Stimulated activated CD8-positive, alpha-beta memory T cell treated with anti-CD3 and anti-CD28 coated beads, Interleukin-7, amount 100 ng/mL, for 4 hours (primary cell): ENCODE measurements at places on chromosomes 5 and 9.

DNA sequence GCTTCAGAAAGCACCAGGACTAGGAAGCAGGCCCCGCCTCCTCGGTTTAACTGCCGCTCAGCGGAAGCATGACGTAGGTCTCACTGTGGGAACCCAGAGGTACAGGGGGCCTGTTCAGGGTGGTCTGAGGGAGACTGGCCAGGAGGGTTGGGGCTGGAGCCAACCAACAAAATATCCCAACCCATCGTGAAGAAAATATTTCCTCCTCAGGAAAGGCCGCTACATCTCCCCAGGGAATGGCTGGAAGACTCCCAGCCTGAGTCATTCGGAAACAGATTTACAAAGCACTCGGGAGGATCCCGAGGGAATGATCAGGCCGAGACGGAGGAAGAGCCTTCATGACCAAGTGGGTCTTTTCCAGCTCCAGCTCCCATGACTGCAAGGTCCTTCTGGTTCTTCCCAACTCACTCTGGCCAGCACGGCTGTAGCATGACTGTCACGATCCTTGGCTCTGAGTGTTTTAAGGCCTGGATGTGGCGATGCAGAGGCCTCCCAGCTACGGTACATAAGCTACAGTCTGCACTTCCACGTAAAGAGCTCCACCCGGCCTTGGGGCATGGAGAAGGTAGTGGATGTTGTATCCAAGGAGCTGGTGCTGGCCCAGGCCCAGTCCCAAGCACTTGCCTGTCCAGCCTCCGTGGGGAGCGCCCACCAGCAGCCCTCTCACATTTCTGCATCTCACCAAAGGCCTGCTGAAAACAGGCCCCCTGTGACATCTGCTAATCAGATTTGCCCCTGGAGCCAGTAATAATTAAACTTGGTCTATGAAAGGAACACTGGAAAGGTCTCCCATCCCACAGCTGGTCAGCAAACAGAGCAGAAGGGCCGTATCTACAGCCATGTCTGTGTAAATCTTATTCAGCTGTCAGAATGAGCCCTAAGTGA is 100.6 kb downstream of the LHFPL2 start:
- DNase-seq: no peak

DNA sequence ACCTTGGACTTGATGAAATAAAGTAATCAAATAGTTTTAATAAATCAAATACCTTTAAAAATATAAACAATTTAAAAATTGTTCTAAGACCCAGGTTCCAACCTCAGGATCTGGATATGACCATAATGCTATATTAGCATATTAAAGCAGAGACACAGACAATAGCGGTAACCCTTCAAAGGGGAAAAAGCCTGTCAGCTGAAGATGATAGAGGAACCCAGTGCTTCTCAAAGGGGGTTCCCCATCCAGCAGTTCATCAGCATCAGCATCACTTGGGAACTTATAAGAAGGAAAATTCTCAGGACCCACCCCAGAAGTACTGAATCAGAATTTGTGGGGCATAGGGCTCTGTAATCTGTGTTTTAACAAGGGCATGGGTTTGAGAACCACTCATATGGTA is 519.6 kb downstream of the RAB3C start:
- no peak for DNase-seq

DNA sequence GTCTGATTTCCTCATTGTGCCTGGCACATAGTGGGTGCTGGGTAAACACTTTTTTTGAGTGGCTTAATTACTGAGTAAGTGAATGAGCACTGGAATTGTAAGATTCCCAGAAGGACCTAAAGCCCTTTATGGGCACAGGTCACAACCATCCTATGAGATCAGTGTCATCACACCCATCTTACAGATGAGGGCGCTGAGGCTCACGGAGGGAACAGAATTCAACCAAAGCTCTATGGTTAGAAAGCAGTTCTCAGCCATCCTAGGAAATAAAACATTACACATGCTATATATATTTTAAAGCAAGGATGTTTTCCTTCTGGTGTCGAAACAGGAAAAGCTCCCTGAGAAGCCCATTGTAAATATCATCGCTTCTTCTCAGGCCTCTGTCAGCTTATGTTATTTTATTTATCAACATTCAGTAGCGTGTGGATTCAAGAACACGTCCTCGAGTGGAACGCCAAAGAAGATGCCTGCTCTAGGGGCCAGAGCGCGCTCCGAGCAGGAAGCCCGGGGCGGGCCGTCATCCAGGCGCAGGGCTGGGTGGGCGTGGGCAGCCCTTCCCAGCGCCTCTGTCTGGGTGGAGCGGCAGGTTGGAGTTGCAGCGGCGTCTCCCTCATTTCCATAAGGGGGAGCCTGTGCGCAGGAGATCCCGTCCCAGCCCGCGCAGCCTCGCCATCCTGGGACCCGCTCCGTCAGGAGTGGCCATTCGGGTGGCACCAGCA is 155.8 kb upstream of the SMIM23 start:
- DNase-seq: no peak

DNA sequence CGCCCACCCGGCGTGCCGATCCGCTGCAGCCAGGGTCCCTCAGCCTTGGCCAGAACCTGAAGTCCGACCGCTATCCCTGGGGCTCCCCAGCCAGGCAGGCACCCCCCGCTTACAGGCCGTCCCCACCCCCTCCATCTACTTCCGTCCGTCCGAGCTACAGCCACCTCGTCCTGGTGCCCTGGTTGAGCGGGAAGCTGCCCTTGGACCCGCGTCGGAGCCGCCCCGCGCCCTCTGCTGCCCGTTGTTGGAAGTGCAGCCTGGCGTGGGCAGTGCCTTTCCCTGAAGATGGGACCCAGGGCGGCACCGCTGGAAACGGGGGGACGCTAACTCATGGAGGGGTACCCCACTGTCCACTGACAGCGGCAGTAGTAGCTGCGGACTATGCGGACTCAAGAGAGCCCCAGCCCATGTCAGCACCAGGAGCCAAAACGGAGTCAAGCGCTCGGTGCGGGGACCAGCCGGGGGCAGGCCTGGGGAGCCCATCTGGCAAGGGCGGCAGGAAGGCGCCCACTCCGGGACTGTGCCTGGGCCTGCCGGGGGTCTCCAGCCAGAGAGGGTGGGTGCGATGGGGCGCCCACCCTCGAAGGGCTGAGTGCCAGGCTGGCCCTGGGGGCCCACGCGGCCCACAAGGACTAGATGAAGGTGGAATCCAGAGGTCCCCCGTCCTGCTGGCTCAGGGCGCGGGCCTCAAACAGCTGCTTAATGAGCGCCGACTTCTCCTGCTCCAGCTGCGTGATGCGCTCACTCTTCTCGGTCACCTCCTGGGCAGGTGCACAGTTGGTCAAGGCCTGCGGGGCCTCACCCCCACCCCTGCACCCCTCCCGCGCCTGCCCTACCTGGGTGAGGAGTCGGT is 6.1 kb downstream of the SAPCD2 start:
- no peak for DNase-seq

DNA sequence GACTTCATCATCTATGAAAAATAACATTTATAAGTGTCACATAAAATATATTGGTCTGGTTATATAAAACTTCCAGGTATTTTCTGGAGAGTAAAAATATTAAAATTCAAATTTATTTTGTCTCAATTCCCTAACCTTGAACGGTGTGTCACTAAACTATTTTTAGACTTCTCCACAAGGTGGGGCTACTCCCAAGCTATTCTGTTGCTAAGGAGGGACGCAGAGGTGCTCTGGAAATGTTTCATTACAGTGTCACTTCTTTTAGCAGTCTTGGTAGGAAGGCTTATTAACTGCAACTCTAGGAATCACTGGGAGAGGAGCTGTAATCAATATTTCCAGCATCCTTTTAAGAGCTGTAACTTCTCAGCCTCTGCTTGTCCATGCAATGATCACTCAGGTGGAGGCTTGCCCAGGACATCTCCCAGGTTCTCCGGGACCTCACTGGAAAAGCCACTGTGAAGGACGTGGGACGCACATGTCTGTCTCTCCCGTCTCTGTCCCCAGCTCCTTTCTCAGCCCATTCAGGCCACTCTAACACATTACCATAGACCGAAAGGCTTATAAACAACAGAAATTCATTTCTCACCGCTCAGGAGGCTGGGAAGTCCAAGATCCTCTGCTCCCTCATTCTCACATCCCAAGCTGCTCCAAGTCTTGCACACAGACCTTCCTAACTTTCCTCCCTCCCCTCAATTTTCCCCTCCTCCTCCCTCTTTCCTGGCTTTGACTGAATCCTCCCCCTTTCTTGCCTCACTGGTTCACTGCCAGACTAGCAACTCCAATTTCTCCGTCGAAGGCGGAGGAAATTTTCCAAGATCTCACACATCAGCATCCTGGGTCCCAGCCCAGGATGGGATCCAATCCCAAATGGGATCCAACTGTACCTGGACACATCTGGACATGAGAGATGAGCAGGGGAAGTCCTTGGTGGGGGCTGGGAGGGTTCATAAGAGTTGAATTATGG is 32.7 kb upstream of the DNAH5 start:
- no peak for DNase-seq

DNA sequence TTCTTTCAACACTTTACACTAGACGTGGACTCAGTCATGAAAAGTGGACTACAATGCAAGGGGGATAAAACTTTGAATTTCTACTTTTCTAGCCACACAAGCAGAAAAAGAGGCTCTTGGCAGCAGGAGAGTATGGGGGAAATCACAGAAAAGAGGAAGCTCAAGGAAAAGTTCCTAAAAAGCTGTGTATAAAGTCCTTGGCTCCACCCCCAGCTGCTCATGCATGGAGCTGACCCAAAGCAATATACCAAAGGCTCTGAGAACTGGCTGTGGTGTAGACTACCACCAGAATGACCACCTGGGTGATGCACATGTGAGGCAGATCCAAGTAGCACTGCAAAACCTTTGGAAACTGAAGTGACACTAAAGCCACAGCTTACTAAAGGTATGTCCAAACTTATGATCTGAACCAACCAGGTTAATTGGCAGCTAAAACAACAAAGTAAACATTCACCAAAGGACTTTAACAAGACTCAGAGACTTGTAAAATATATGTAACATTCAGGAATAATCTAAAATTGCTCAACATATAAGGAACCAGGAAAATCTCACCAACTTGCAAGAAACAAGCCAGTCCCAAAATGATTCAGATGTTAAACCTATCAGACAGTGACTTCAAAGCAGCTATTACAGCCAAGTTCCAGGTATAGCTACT is 55.5 kb upstream of the RASGRF2 start:
- DNase-seq: no peak

DNA sequence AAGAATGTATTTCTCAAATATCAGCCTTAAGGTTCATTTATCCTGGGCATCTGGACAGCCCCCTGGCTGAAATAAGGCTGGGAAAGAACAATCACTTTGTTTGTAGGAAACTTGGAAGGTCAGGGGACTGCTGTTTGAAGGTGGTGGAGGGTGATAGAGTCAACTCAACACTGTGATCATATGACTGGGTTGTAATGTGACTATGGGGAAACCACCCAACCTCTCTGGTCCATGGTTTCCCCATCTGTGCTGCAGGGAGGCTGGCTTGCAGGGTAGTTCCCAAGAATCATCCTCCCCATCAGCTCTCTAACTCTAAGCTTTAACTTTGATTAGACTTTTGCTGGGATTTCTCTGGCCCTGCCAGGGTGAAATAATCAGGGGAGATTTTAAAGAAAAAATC is 10.0 kb downstream of the INSYN2B start:
- DNase-seq: no peak

DNA sequence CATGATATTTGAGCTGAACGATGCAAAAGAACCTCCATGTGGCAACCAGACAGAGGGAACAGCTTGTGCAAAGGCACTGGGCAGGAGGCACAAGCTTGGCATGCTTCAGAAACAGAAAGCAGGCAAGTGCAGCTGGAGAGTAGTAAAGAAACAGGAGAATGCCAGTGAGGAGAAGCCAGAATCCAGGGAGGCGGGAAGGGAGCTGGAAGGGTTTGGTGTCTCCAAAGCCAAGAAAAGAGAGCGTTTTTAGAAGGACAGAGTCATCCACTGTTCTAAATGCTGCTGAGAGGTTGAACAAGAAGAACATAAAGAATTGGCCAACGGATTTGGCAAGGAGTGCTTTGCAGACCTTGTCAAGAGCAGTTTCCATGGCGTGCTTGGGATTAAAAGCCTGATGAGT is 124.7 kb downstream of the TLE1 start:
- DNase-seq: no peak

DNA sequence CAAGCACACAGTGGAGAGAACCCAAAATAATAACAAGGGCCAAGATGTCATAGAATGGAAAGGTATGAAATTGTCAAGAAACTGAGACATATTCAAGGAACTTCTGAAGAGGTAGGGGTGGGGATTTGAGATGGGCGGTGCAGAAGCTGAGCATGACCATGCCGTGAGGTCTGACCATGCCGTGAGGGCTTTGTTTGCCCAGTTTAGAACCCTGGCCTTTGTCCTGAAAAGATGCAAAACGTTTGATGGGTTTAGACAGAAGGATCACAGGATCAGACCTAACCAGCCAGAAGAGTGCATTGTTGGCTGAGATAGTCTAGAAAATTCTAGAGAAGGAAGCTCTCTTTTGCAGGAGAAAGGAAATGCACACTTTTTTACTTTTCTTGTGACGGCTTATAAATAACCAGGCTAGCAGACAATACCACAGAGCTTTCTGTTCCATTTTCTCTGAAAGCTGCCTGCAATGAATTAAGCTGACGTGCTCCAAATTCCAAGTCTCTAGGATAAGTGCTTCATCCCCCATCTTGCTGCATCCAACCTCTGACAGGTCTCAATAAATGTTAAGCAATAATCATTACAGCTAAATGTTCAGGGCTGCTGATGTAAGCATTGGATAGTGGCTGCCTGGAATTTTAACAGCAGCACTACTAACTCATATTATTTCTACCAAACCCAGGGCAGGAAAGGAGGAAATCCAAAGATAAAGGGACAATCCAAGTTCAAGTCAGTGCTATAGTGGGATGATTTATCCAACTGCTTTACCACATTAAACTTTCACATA is 110.9 kb upstream of the IL6ST start:
- DNase-seq: no peak

DNA sequence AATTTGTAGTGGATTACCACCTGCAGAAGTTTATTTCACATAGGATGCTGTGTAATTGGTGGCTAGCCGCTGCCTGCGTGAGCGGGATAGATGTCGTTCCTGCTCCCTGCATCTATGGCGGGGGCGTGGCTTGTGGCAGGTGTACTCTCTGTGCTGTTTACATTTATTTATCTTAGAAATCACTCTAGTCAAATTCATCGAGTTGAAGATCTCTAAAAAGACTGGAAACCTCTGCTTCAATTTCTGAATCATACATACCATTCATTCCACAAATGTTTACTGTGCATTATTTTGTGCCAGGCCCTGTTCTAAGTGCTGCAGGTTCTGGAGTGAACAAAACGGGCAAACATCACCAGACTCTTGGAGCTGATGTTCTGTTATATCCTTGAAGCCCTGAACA is 11.9 kb downstream of the ROPN1L start:
- DNase-seq: no peak
